NCI-H2107 (cell line): ENCODE measurements at places on chromosomes 7 and 10.

GRCh38 chr10:117461766-117462423 is 80.7 kb upstream of the EMX2 start:
- no peak for DNase-seq

- DNase-seq = no peak
Measured at GRCh38 chr10:70432561-70433263, 8.8 kb downstream of the NODAL start.

- DNase-seq = no peak
Measured at GRCh38 chr7:121099572-121099971, 111.1 kb downstream of the CPED1 start.

DNA sequence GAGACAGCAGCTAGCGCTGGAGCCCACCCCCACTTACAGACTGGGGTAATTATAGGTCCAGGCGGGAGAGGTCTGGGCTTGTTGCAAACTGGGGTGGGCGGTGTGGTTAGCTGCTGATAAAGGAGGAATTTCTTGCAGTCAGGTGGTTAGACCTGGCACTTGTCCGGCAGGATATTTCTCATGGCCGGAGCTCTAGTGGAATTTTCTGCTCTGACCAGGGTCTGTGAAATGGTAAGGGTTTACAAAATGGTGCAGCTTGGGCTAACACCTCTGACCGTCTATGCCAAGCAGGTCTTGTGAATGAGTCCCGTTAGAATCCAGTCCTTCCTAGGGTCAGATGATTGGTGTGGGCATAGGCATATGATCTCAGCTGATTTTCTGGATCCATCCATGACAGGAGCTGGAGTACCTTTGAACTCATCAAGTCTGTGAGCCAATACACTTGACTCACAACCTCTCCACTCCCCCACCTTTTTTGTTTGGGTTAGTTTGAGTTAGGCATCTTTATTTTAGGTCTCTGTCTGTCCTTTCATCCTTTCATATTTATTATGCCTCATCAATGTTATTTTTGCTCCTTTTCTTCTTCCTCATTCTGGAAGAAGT is 213.4 kb downstream of the SUGCT start:
- no peak for DNase-seq

DNA sequence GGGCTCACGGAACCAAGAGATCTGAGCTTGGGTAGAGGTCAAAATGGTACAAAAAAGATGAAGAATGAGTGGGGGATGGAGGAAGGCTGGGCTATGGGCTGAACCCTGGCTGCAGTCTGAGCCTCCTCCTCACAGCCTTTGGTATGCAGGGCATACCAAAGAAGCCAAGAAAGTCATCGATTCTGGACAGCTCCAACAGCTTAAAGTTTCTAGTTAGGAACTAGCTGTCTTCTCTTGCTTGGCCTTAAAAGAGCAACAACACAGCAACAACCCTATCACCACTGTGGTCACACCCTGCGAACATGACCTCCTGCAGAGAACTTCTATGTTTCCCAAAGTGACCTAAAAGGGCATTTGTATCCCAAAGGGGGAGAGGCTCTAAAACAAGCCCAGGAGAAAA is 126.1 kb upstream of the EFCAB10 start:
- DNase-seq = no peak

DNA sequence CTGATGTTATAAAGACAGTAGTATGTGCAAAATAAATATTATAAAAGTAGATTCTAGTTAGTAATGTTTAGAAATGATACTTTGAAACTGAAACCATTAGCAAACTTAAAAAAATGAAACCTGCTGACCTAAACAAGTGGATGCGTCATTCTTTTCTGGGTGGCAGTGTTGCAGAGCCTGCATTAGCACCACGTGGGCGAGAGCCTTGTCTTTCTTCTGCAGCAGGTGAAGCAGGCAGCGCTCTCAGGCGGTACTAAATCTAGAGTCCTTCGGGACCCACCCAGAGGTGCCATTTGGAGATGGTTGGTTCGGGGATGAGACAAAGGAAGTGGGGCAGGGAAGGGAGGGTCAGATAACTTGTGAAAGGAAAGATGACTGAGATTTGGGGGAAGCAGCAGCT is 759.1 kb upstream of the IGFBP3 start:
- no peak for DNase-seq

DNA sequence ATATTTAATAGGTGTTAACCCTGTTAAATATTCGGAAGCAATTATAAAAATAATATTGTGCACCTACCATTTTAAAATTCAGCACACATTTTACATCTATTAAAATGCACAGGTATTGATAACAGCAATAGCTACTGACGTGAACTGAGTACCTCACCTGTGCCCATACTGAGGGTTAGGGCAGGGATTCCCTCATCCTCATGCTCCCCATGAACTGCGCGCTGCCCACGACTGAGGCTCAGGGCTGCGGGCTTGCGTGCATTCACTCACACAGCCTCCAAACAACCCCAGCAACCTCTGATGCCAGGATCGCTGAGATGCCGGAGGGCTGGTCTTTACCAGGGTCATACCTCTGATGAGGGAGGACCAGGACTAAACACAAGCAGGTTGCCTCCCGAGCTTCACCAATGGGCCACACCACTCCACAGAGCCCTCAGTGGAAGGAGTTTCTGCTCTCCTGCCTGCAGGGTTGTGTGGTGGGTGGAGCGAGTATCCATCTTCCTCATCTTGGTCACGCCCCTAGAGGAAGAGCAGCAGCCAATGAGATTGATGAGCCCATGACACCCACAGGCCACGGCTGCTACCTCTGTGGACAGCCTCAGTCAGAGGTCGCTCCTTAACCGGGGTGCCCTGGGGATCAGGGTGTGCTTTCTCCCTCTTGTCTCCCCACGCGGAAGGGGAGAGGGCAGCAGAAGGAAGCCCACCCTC is 478.3 kb downstream of the TNS3 start:
- DNase-seq = no peak

DNA sequence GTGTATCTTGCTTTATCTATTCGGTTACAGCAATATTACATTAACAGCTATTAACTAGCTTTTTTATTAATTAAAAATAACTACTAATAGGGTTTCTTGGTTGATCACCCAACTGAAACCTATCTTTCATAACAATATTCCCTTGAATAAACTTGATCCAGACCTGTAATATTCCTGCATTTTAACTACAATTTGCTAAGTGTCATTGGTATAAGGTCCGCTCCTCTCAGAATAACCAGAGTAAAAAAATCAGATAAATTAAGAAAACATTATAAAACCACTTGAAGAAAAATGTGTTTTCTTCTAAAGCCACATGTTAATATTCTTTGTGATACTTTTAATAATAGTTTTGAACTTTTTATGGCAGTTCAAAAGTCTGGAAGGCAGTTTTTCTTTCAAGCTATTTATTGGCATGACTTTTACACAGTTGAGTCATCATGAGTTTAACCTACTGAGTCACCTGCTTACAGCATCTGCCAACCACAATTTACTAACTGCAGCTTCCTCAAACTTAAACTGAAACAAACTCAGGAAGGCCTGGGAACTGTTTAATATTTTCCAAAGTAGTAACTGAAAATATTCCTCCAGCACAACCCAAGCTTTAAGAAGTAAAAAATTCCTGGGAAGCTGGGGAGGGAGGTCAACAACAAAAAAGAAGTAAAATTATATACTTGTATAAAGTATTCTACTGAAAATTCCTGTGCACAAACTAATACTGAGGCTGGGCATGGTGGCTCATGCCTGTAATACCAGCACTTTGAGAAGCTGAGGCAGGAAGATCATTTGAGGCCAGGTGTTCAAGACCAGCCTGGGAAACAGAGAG is 103.2 kb downstream of the NRBF2 start:
- DNase-seq = no peak

DNA sequence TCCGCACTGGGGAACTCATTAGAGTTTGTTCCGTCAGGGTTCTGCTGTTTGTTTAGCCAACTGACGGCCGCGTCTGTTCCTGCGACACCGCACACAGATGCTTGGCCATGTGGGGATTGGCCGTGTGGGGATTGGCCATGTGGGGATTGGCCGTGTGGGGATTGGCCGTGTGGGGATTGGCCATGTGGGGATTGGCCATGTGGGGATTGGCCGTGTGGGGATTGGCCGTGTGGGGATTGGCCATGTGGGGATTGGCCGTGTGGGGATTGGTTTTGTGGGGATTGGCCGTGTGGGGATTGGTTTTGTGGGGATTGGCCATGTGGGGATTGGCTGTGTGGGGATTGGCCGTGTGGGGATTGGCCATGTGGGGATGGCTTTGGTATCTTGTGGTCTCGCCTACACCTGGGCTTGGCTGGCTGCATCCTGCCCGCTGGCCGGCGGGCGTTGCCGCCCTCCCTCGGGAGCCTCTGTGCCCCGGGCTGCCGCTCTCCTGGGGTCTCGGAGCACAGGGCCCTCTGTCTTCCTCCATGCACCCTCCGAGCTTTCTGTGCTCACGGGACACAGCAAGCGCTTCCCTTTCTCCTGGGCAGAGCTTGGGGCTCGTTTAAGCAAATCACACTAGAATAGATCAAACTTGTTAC is 62.5 kb downstream of the NKX6-2 start:
- no peak for DNase-seq

DNA sequence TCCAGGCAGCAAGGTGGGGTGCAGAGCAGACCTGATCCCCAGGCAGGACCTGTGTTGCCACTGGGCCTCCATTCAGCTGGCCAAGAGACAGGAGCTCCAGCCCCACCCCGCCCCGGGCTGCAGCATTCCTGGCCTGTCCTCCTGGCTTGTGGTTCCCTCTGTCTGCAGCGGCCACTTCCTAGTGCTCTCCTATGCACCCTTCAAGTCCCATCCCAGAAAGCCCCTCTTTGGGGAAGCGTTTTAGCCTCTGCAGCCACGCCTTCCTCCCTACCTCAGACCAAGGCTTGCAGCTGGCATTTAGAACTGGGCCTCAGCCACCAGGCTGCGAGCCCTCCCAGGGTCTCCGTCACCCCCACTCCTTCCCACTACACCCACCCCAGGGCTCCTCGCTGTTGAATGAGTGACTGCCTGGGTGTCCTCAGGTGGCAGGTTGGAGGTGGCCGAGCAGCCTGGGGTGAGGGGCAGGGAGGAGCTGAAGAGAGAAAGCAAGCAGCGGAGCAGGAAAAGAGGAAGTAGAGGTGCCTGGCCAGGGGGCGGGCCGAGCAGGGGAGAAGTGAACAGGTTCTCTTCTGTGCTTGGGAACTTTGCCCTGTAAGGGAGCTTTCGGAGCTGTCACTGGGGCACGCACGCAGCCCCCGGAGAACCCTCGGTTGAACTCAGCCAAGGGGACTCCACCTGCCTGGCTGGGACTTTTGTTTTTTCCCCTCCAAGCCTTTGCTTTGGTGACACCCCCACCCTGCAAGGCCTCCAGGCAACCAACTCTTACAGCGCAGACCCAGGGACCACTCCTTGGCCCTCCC is 109.1 kb upstream of the TNRC18 start:
- no peak for DNase-seq

- DNase-seq = no peak
Measured at GRCh38 chr7:27397503-27397902, 154.9 kb downstream of the EVX1 start.

- DNase-seq = no peak
Measured at GRCh38 chr10:6145166-6145987, 56.5 kb downstream of the RBM17 start.

GRCh38 chr10:117723343-117723742 is 180.8 kb downstream of the EMX2 start:
- no peak for DNase-seq

- no peak for DNase-seq
Measured at GRCh38 chr10:51983481-51983880, 284.1 kb upstream of the CSTF2T start.

- no peak for DNase-seq
Measured at GRCh38 chr10:123480344-123480743, 185.8 kb upstream of the GPR26 start.

GRCh38 chr10:89522463-89522862 is 12.9 kb downstream of the SLC16A12 start:
- no peak for DNase-seq
